ENCODE measurements at places on chromosomes 5 and 9.

DNA sequence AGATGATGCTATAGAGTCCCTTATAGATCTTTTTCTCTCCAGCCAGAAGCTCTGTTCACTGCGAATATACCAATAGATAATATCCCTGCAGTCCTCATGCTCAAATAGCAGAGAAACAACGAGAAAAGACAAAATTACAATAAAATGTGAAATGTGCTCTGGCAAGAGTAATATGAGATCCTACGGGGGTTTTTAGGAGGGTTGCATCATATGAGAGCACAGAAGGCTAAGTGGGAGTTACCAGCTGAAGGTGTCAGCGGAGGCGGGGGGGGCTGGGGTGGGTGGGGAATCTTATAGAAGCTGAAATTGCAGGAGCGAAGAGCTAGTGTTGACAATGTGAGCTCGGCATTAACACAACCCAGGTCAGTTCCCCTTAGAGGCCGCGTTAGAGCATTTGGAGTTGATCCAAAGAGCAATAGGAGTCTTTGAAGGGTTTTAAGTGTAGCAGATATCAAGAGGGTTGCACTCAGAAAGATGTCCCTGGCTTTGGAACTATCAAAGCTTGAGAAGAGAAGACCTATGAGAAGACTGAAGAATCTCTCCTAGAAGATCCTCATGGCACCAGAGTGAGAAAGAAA lies 109.7 kb downstream of the BASP1 start:
- no peak for DNase-seq

DNA sequence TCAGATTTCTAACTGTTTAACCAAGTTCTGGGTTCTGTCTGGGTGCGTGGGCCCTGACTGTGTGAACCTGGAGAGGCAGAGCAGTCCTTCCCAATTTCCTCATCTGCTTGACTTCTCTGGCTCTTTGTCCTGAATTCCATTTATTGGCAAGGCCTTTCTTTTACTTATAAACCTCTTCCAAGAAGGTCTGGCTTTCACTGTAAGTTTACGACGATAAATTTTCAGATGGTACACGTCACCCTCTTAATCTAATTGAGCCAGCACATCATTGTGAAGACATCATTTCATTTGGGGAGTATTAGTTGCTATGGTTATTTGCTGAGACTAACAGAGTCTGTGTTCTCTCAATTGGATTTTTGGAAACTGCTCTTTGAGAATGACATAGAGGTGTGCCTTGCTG lies 92.4 kb downstream of the ARHGAP26 start:
- no peak for DNase-seq

DNA sequence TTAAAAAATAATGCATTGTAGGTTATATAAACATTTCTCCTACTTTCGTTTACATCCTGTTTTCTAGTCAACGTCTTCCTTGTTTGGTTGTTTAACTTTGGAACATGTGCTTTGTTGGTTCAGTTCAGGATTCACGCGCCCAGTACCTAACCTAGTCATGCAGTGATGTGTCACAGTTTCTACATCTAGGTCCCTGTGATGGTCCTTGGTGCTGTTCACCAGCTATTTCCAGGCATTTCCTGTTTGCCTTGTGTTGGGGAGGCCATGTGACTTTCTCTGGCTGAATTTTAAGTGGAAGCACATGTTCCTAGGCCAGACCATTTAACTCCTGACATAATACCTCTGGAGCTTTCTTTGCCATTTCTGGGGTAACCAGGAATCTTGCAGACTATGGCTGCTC lies 292.3 kb downstream of the SMARCA2 start:
- DNase-seq: no peak

DNA sequence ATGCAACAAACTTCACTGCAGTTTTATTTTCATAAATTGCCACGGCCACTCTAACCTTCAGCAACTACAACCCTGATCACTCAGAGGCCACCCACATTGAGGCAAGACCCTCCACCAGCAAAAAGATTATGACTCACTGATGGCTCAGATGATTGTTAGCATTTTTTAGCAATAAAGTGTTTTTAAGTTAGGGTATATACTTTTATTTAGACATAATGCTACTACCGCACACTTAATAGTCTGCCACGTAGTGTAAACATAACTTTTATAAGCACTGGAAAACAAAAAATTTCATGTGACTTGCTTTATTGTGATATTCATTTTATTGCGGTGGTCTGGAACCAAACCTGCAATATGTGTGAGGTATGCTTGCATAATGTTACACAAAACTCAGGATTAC lies 257.9 kb downstream of the ZSWIM6 start:
- DNase-seq: no peak

GRCh38 chr9:76516350-76516749 lies 57.4 kb downstream of the GCNT1 start:
- DNase-seq: no peak

Data from stimulated activated CD8-positive, alpha-beta memory T cell treated with anti-CD3 and anti-CD28 coated beads, Interleukin-7, amount 100 ng/mL, for 48 hours (primary cell).